DND-41 (cell line): ENCODE measurements at places on chromosomes 5 and 9.

DNA sequence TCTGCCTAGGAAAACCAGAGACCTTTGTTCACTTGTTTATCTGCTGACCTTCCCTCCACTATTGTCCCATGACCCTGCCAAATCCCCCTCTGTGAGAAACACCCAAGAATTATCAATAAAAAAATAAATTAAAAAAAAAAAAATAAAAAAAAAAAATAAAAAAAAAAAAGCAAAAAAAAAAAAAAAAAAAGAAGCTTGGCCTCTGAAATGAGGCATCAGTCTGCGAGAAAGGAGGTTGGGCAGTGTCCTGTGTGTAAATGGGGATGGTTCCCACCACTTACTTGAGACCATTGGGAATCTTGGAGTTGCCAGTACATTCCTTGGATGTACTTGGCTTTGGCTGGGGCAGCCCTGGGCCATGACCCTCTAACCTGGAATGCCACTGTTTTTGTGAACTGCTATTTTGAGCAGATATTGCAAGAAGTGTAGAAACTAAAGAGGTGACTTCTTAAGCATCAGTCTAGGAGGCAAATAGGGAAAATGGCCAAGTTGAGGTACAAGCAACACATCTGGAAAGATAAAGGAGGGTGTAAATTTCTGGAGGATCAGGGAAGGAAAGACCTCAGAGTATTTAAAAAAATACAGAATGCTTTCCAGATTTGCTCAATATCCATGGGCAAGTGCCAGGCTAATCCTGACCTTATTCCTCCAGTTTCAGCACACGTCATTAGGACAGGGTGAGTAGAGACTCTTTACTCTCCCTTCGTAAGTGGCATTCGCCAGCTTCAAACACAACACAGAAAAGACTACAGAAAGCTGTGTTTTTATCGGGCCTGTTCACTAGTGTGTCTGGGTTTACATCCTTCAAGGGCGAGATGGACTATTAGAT, 58.1 kb downstream of the HSPA4 start:
- H3K27me3 ChIP-seq, result no peaks in the 10 kb centered on the region
- peaks cover 4% of the 10 kb centered on the region for H3K4me1 ChIP-seq
- H3K4me3 ChIP-seq, result no peak overlapping the region
- DNase-seq, result no peak
- H3K36me3 ChIP-seq, result peaks cover 9% of the 10 kb centered on the region
- no peak overlapping the region for H3K27ac ChIP-seq

- no peak overlapping the region for H3K27ac ChIP-seq
- DNase-seq, result no peak
- no peaks in the 10 kb centered on the region for H3K27me3 ChIP-seq
- H3K4me3 ChIP-seq, result no peak overlapping the region
Observed at GRCh38 chr9:120474591-120475243, 105.2 kb downstream of the CDK5RAP2 start.

DNA sequence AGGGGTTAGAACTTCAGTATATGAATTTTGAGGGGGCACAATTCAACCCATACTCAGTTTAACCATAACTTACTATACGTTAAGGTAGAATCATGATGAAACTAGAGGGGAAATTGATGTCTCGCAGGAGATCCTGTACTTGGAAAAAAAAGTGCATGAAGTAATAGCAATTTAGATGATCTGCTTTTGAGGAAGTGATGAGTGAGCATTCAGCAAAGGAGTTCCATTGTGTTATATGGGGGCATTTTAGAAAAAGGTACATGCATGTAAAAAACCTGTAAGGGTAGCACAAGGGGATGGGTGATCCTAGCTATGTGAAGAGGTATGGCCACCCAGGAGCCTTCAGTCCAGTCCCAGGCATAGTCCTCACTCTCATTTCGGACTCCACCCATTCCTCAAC, 14.8 kb upstream of the TMC1 start:
- H3K36me3 ChIP-seq, result no peaks in the 10 kb centered on the region
- H3K4me1 ChIP-seq, result no peaks in the 10 kb centered on the region
- DNase-seq, result no peak
- H3K4me3 ChIP-seq, result no peak overlapping the region
- H3K27me3 ChIP-seq, result no peaks in the 10 kb centered on the region

DNA sequence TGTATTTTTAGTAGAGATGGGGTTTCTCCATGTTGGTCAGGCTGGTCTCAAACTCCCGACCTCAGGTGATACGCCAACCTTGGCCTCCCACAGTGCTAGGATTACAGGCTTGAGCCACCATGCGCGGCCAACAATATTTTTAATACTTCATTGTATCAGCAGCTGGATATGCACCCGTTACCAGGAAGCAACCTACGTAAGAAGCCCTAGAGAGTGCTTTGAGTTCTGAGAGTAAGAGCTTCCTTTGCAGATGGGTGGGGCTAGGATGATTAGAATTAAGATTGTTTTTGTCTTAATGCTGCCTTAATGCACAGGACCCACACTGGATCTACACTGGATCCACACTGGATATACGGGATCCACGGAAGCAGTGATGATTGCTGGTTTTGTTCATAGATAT, 123.9 kb upstream of the ABCA1 start:
- H3K27ac ChIP-seq, result no peak overlapping the region
- no peak for DNase-seq
- H3K27me3 ChIP-seq, result no peaks in the 10 kb centered on the region
- no peak overlapping the region for H3K4me3 ChIP-seq

DNA sequence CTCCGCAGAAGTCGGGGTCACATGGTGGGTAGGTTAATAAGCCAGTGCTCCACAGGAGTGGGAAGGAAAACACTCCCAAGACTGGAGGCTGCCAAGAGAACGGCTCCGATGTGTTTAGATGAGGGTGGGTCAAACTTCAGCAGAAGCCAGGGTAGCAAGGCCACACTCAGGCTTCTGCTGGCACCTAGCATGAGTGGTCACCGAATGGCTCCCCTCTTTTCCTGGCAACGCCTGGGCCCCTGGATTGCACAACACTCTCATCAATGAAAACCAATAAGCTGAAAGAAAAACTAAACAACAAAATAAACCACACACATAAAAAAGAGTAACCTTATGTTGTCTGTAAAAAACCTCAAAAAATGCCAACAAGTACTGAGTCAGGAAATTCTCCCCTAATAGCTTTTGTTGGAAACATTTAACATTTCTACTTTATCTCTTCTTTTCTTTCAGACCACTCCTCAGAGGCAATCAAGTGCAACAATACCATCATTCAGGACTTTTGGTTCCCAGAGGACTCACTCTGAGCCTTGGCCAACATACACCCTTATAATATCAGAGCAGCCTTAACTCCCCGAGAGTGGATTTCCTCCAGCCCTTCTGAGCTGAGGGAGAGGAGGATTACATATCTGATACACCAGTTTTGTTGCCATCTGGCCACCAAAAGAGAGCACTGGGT, 279.9 kb downstream of the ENC1 start:
- H3K27me3 ChIP-seq, result no peaks in the 10 kb centered on the region
- H3K36me3 ChIP-seq, result no peaks in the 10 kb centered on the region
- no peaks in the 10 kb centered on the region for H3K4me1 ChIP-seq
- no peak overlapping the region for H3K27ac ChIP-seq

DNA sequence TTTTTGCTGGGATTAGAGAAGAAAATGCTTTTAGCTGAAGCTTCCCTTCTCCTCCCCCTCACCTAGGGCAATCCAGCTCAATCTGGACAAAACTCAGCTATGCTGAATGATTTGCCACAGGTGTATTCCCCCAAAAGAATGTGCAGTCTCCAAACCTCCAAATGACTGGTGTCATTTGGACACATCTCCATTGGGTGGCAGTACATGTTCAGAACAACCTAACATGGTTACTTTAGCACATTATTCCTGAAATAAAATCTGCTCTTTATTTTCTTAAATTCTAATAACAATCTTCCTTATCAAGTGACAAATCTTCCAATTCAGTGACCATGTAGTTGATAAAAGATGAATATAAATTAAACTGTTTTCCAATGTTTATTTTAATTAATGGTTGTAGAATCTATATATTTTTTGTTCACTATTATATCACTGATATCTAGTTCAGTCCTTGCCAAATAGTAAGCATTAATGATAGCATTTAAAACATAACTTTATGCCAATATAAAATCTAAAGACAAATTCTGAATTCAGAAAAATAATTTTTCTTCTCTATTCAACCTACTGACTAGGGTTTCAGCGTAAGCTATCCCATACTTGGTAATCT, 61.3 kb upstream of the MOCS2 start:
- H3K36me3 ChIP-seq, result no peaks in the 10 kb centered on the region
- H3K27me3 ChIP-seq, result no peaks in the 10 kb centered on the region
- no peak overlapping the region for H3K27ac ChIP-seq
- peak; percentile 26 for DNase-seq

DNA sequence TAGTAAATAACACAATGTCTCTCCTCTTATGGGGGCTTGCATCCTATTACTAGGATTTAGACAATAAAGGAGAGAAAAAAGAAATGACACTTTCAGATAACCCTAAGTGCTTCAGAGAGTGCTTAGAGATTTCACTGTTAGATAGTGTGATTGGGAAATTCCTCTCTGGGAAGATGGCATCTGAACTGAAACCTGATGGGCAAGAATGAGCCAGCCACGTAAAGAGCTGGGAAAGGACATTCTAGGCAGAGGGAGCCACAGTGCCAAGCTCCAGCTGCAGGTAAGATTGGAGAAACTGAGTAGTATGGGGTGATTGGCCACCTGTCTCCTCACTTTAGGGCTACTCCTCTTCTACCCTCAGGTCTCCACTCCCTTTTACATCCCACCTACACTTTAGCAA, 14.5 kb downstream of the CDO1 start:
- no peak overlapping the region for H3K27ac ChIP-seq
- H3K4me1 ChIP-seq, result peaks cover 5% of the 10 kb centered on the region
- H3K27me3 ChIP-seq, result no peaks in the 10 kb centered on the region
- no peaks in the 10 kb centered on the region for H3K36me3 ChIP-seq

DNA sequence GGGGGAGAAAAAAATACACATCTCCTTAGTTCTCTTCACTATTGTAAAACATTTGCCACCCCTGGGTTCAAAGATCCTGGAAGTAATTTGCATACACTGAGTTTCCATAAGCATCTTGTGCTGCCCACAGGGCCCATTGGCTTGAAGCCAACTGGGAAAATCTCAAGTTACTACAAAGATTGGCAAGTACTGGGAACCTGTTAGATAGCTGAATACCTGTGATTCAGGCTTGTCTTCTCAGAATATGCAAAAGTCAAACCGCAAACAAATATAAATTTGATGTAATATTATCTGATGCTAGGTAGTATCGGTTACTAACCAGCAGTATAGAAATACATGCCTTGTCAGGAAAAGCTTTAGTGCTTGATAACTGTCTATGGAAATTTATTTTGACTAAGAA, 156.9 kb upstream of the FST start:
- no peaks in the 10 kb centered on the region for H3K4me1 ChIP-seq
- no peaks in the 10 kb centered on the region for H3K27me3 ChIP-seq
- H3K4me3 ChIP-seq, result no peak overlapping the region
- DNase-seq, result no peak
- no peaks in the 10 kb centered on the region for H3K36me3 ChIP-seq

DNA sequence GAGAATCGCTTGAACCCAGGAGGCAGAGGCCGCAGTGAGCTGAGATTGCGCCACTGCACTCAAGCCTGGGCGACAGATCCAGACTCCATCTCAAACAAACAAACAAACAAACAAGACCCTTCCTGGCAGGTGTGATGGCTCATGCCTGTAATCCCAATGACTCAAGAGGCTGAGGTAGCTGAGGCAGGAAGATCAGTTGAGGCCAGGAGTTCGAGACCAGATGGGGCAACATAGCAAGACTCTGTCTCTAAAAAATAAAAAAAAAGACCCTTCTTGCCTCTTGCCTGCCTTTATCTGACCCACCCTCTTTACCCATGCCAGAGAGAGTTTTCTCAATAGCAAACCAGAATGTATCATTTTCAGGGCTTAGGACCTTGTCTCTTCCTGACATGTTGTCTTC, 8.8 kb upstream of the PANK3 start:
- H3K36me3 ChIP-seq, result no peaks in the 10 kb centered on the region
- H3K27ac ChIP-seq, result no peak overlapping the region
- no peak for DNase-seq

- H3K27ac ChIP-seq, result no peak overlapping the region
- H3K27me3 ChIP-seq, result no peaks in the 10 kb centered on the region
- DNase-seq, result no peak
- H3K4me1 ChIP-seq, result peaks cover 11% of the 10 kb centered on the region
- H3K36me3 ChIP-seq, result no peaks in the 10 kb centered on the region
Observed at GRCh38 chr9:114720086-114720676, 38.2 kb upstream of the TEX48 start.

DNA sequence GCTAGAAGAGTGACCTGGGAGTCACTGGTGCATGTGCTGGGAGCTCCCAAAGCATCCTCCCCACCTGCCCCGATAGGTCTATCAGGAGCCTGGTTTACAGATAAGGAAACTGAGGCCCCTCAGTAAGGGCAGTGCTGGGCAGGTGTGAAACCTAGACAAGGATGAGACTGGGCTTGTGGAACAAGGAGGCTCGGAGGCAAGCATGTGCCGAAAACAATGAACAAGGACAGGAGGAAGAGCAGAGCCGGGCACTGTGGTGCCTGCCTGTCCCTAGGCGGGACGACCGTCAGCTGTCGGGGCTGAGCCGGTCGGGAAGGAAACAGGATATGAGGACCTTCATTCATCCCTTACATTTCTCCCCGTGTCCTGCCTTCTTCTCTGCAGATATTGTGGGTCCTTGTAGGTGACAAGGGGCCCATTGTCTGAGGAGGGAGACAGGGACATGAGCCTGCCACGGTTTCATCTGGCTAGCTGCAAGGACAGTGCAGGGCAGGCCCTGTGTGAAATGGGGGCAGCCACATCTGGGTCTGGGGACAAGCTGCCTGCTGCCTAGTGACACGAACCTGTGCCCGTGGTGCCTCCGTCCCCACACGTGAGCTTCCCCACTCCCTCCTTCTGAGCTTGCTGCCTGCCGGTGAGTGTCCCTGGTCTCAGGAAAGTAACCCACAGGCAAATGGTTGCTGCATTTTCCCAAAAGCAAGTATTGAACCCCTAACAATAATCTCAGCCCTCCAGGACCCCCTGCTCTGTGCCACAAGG, 18.6 kb downstream of the FGD3 start:
- DNase-seq, result no peak
- peaks cover 36% of the 10 kb centered on the region for H3K36me3 ChIP-seq
- H3K27ac ChIP-seq, result peak overlapping the region; percentile 95
- H3K27me3 ChIP-seq, result no peaks in the 10 kb centered on the region
